ENCODE measurements at places on chromosomes 1 and 21.

DNA sequence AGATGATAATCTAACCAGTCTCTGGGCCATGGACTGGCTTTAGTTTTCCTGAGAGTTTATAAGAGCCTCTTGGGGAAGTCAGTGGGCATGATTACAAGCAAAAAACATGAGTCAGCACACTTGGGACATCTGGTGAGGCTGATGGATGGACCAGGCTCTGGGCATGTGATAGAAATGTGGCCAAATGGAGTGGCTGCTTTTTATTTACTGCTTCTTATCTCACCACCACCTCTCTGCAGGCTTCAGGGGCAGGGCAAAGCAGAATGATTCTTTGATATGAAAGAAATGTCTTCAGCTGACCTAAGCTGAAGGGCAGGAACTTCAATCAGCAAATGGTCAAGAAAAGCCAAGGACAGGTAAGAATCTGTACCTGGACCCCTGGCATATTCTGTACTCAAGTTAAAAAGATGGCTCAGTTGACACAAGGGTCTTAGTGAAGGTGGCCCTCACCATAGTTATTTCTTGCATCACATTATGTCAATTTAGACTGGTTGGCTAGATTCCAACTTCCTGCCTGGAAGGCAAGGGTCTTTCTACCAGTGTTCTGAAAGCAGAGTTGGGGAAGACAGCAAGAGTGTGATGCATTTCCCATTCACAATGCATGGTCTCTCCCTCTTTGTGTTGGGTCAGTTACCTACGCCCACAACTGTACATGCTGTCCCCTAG, 162.8 kb downstream of the FASLG start:
- no peaks in the 10 kb centered on the region for H3K36me3 ChIP-seq
- H3K27ac ChIP-seq = no peak overlapping the region
- no peak overlapping the region for H3K4me3 ChIP-seq
- no peak for ATAC-seq
- H3K27me3 ChIP-seq = no peaks in the 10 kb centered on the region
- peaks cover 11% of the 10 kb centered on the region for H3K4me1 ChIP-seq

DNA sequence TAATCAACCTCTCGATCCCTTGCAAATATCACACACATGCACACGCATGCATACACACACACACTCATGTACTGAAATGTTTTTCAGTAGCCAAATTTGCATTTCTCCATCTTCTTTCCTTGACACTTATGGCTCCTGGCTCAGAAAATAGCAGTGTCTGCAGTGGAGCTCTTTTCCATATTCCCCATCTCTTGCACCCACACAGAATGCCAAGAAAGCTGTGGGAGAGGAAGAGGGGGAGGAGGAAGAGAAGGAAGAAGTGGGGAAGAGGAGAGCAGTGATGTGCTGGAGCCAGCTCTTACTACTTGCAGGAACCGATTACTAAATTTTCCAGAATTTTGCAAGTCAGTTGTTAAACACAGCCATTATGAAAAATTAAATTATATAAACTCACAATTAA, 9.9 kb downstream of the OPTC start:
- H3K27me3 ChIP-seq = no peaks in the 10 kb centered on the region
- no peak for ATAC-seq
- H3K4me3 ChIP-seq = no peak overlapping the region

GRCh38 chr1:96002969-96003964, 718.3 kb upstream of the PTBP2 start:
- no peaks in the 10 kb centered on the region for H3K36me3 ChIP-seq
- no peaks in the 10 kb centered on the region for H3K27me3 ChIP-seq
- no peak overlapping the region for H3K27ac ChIP-seq
- H3K4me3 ChIP-seq = no peak overlapping the region
- no peak for ATAC-seq
- no peaks in the 10 kb centered on the region for H3K4me1 ChIP-seq

- no peak for ATAC-seq
- peaks cover 66% of the 10 kb centered on the region for H3K27me3 ChIP-seq
These were observed 20.4 kb downstream of the LHX4 start for GRCh38 chr1:180250499-180250770.

- H3K36me3 ChIP-seq = no peaks in the 10 kb centered on the region
- no peak overlapping the region for H3K4me3 ChIP-seq
- peaks cover 94% of the 10 kb centered on the region for H3K27me3 ChIP-seq
- H3K27ac ChIP-seq = no peak overlapping the region
- H3K4me1 ChIP-seq = peaks cover 49% of the 10 kb centered on the region
These were observed 442 bp upstream of the CSMD2 start for GRCh38 chr1:34165422-34165921.

GRCh38 chr21:40540216-40540615, 306.7 kb downstream of the DSCAM start:
- no peaks in the 10 kb centered on the region for H3K4me1 ChIP-seq
- no peaks in the 10 kb centered on the region for H3K27me3 ChIP-seq
- H3K27ac ChIP-seq = no peak overlapping the region
- H3K36me3 ChIP-seq = no peaks in the 10 kb centered on the region
- ATAC-seq = no peak
- no peak overlapping the region for H3K4me3 ChIP-seq

- no peak for ATAC-seq
- H3K36me3 ChIP-seq = no peaks in the 10 kb centered on the region
These were observed 861.1 kb upstream of the ADAMTS5 start for GRCh38 chr21:27827972-27828371.

Data from gastroesophageal sphincter (tissue), 4 donors.